Stimulated activated CD4-positive, alpha-beta T cell treated with anti-CD3 and anti-CD28 coated beads, Interleukin-2, amount 100 ng/mL, for 24 hours (primary cell): ENCODE measurements at places on chromosomes 5 and 9.

- DNase-seq = no peak
These were observed 8.1 kb downstream of the BARHL1 start for GRCh38 chr9:132590318-132591182.

GRCh38 chr5:74598731-74599130 is 41.8 kb downstream of the ENC1 start:
- DNase-seq = no peak

- no peak for DNase-seq
These were observed 30.7 kb upstream of the TENT2 start for GRCh38 chr5:79581535-79581934.

GRCh38 chr5:132272311-132273210 is 15.1 kb downstream of the PDLIM4 start:
- DNase-seq = peak; percentile 80

DNA sequence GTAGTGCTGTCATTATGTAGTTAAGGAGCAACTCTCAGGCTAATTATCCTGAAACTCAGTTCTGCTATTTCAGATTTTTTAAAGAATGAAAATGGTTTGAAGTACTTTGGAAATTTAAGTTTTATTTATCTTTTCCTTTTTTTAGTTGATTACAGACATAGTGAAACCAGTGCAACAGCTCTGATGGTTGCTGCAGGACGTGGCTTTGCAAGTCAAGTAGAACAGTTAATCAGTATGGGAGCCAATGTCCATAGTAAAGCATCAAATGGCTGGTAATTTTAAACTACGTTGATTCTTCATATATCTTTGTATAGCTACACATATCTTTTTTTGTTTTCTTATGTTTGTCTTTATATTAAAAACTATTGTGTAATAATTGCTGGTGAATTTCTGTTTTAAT is 34.9 kb downstream of the YTHDC2 start:
- DNase-seq = no peak

DNA sequence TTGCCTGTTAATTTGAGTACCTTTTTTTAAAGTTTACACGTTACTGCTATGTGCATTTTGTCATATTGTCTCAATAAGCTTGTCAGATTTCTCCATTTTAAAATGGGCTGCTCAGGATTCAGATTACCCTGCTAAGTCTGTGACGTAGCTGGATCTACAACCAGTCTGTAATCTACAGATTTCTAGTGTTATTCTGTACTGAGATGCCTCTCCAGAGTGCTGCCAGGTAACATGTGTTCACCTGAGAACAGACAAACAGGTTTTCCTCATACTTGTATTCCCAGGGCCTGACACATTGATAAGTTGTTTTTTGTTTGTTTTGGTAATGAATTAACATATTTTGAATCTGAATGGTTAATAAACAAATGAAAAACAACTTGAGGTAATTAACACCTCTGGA is 15.3 kb downstream of the RAB24 start:
- no peak for DNase-seq

GRCh38 chr5:151158287-151158661 is 695 bp upstream of the ANXA6 start:
- no peak for DNase-seq

DNA sequence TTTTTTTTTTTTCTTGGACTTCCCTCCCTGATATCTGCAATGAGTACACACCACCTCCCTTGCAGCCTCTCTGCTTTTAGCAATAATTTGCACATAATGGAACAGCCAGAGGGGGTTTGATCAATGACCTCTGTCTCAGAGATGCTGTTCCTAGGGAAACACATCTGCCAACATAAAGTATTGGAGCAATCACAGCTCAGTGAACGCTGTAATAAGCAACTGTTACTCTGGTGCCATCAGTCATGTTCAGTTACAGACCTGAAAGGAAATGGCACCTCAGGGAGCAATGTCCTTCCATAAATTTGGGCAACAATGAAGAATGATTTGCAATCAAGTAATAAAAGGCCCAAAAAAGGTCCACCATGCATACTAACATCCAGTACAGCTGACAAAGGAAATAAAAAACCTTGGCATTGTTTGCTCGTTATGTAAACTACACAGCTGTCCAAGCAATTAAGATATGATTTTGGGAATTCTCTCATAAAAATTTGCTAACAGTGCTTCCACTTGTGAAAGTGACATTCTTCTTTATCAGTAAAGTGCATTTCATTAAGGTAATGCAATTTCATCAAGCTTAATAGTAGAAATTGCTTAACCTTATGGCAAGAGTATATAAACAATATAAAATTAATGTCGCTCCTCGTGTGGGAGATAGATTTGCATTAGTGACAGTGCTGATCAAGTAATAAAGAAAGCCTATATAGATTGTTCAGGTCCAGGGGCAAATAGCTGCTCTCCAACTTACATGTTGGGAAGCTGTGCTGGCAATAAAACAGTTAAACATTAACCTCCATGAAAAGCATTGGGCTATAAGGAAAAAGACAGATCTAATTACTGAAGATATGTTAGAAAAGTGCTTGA is 167.8 kb downstream of the RASEF start:
- DNase-seq = no peak

- DNase-seq = peak; percentile 37
These were observed 122.2 kb downstream of the LHX2 start for GRCh38 chr9:124133727-124134126.

GRCh38 chr9:128882677-128883603 is 1.0 kb downstream of the LRRC8A start:
- no peak for DNase-seq

DNA sequence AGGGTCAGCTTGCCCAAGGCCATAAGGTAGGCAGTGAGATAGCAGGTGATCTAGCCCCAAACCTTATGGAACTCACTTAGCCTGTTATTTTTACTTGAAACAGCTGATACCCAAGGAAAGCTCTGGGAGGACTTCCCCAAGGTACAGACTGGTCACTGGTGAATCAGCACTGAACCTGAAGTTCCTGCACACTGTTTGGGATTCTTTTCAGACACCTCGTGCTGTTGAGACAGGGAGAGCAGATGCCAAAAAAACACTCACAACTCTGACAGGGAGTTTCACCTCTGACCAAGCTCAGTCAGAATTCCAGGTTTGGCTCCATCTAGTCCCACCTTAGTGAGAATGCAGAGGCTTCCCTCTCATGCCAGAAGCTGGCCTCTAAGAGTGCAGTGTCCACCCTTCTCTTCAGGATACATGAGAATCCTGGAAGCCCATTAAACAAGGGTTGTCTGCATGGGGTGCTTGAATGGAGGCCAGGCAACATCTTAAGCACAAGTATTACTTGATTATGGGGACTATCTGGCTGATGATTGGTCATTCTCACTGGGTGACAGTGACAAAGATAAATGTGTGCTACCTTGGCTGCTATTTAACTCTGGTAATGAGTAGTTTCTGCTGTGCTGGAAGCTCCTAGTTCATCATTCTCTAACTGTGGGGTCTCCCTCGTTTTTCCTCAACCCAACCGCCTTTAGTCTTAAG is 122.8 kb upstream of the SLIT3 start:
- no peak for DNase-seq

DNA sequence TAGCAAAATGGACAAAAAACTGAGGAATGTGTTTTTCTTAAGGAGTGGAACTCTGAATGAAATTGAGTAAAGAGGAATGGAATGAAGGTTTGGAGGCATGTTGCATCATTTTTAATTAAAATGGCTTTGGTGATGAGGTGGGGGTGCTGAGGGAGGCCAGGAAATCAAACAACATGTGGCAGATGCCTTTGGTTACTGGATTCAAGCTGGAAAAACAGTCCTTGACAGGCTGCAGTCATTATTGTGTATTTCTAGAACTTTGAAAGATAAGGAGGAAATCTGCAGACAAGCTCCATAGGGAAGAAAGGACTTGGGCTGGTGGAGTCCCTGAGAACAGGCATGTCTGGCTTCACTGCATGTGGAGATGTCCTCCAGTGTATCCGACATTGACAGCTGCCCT is 203.5 kb upstream of the HAPLN1 start:
- DNase-seq = no peak

- no peak for DNase-seq
These were observed 13.4 kb downstream of the ABHD17B start for GRCh38 chr9:71897577-71897976.

GRCh38 chr9:13351778-13352386 is 72.4 kb upstream of the MPDZ start:
- DNase-seq = no peak

- no peak for DNase-seq
These were observed 293.4 kb upstream of the ACTBL2 start for GRCh38 chr5:57776035-57776434.

- no peak for DNase-seq
These were observed 1.1 kb upstream of the PROB1 start for GRCh38 chr5:139395844-139396640.

GRCh38 chr5:116738239-116738614 is 163.6 kb upstream of the SEMA6A start:
- DNase-seq = no peak

- no peak for DNase-seq
These were observed 80.7 kb upstream of the MPDZ start for GRCh38 chr9:13360188-13360587.

GRCh38 chr5:111172504-111172903 is 51.7 kb upstream of the CAMK4 start:
- DNase-seq = peak; percentile 3

DNA sequence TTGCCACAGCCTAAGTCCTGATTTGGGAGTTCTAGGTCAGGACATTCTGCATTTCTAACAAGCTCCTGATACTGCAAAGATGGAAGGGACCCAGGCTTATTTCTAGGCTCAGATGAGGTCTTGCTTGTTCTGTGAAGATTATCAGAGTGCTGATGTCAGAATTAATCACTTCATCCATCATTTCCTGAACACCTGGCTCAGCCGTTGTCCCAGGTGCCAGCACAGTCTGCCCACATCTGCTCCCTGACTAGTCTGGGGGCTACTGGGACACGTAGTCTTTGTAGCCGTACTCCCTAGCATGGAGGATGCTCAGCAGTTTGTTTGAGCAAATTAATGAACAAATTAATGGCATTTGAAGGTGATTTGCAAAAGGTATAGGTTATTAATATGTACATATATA is 17.9 kb upstream of the SPINK4 start:
- DNase-seq = no peak

DNA sequence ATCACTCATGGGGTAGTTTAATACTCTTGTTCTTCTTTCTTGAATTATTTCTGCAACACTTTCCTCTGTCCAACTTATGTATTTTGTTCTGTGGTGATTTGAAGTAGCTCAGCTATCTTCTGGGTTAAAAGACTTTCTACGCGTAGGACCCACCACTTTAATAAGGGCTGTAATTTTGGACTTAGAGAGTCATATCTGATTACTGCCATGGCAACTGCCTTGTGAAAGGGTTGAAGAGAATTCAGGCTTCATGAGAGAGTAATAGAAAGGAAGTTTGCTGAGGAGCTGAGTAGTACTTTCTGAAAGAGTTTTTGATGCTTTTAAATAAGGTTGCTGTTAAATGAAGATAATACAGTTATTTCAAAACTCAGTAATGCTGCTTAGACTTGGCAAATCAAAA is 89.5 kb downstream of the TLE4 start:
- DNase-seq = no peak

DNA sequence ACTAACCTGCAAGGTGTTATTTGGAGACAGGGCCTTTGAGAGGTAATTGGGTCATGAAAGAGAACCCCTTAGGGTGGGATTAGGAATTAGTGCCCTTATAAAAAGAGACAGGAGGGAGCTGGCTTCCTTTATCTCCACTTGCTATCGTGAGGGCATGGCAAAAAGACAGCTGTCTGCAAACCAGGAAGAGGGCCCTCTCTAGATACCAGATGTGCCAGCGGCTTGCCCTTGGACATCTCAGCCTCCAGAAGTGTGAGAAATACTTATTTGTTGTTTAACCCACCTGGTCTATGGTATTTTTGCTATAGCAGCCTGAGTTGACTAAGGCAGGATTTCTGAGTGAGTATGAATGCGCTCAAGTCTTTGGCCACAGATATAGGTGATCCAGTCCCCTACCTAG is 978 bp upstream of the RGS14 start:
- no peak for DNase-seq

DNA sequence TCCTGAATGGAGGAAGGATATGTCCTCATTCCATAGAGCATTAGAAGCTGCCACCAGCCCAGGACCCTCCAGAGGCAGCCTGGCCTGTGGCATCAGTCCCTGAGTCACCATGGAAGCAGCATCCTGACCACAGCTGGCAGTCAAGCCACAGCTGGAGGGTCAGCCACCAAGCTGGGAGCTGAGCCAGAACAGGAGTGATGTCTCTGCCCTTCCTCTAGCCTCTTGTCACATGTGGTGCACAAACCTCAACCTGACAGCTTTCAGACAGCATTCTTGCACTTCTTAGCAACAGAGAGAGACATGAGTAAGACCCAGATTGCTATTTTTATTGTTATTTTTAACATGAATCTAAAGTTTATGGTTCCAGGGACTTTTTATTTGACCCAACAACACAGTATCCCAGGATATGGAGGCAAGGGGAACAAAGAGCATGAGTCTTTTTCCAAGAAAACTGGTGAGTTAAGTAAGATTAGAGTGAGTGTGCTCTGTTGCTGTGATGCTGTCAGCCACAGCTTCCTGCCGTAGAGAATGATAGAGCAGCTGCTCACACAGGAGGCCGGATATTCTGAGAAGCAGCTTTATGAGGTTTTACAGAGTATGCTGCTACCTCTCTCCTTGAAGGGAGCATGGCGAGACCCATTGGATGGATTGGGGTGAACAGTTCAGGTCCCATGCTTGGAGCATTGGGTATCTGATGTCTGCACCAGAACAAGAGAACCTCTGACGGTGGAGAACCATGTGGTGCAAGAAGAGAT is 13.0 kb upstream of the CYFIP2 start:
- DNase-seq = peak; percentile 49

DNA sequence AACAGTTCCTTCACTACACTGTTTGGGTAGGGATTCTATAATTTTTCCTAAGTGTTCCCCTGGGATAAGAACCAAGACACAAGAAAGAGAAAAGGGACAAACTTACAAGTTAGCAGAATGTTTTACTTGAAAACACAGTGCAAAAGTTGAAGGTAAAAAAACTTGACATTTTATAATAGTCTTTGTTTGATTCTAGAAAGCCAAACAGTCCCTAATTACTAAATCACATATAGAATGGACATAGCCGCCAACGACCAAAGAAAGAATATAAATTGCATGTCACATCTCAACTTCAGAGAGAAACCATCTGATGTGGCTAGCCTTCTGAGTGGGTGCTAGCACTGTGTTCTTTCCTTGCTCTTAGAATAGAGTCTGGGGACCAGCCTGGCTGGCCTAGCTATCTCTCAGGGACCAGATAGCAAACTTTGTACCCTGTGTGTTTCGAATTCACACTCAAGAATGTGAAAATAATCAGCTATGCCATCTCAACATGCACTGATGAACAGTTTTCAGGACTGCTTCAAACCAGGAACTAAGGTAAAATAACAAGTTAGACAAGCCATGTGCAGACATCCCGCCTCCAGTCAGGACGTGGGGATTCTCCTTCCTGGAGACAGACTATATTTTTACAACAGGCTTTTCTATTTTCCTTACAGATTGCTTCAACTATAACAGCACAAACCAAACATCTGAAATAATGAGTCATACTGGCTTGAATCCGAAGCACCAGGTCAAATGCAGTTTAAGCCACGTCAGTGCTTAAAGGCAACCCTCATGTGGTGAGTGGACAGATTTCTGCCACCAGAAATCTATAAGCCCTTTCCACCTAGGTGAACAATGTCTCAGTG is 53.7 kb downstream of the LHFPL2 start:
- DNase-seq = no peak

GRCh38 chr5:132814503-132815294 is 1.6 kb downstream of the SOWAHA start:
- no peak for DNase-seq

- DNase-seq = no peak
These were observed 2097.1 kb downstream of the MAT2B start for GRCh38 chr5:165602529-165602928.

- no peak for DNase-seq
These were observed 33.3 kb downstream of the TDRD7 start for GRCh38 chr9:97445119-97445701.
